ENCODE measurements at places on chromosomes 4 and X. TPM values are rescaled to one million over a fixed set of nuclear protein-coding genes. Genes with fewer than 3 reads are reported as not detected.

GRCh38 chrX:46957297-46957696 is 45.1 kb downstream of the JADE3 start:
- no peak overlapping the region for H3K27ac ChIP-seq
- H3K4me3 ChIP-seq, result no peak overlapping the region
- H3K36me3 ChIP-seq, result no peaks in the 10 kb centered on the region
- H3K27me3 ChIP-seq, result no peaks in the 10 kb centered on the region

DNA sequence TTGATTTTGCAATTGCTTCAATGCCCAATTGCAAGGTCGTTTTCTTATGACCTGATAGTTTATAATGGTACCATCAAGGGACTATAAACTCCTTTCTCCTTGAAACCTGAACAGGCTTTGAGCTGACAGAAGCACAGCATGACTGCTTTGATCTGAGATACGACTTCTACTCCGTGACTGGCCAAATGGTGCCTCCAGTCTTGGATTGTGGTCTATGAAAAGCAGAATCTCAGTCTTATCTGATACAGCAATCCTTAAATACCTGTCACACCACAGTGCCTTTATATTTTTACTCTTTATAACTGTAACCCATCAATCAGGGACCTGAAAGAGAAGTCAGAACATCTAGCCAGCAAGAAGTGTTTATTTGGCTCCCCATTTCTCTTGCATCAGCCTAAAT is 93.1 kb downstream of the DOCK11 start:
- H3K27ac ChIP-seq, result no peak overlapping the region
- no peak for DNase-seq
- no peaks in the 10 kb centered on the region for H3K4me1 ChIP-seq
- peaks cover 3% of the 10 kb centered on the region for H3K27me3 ChIP-seq

DNA sequence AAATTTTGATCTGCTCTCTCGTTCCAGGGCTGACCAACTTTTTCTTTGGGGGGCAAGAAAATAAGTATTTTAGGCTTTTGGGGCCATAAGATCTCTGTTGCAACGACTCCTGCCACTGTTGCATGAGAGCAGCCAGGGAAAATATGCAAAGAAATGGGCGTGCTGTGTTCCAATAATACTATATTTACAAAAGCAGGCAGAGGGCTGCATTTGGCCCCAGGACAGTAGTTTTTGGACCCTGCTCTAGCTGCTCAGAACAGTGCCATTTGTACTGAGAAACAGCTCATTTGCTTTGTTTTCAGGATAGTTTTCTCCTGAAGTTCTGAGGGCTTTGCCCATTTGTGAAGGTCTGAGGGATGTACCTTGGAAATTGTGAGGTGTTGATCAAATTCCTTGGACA is 135.1 kb upstream of the MBNL3 start:
- H3K27me3 ChIP-seq, result peaks cover 43% of the 10 kb centered on the region
- no peak overlapping the region for H3K4me3 ChIP-seq
- DNase-seq, result no peak
- H3K27ac ChIP-seq, result no peak overlapping the region
- no peaks in the 10 kb centered on the region for H3K36me3 ChIP-seq

GRCh38 chrX:64229154-64229553 is 1.3 kb downstream of the ASB12 start:
- no peaks in the 10 kb centered on the region for H3K36me3 ChIP-seq
- H3K27me3 ChIP-seq, result no peaks in the 10 kb centered on the region
- no peak overlapping the region for H3K4me3 ChIP-seq
- no peaks in the 10 kb centered on the region for H3K4me1 ChIP-seq

GRCh38 chr4:21900211-21900610 is 48.4 kb downstream of the KCNIP4 start:
- DNase-seq, result no peak
- no peak overlapping the region for H3K4me3 ChIP-seq
- H3K36me3 ChIP-seq, result no peaks in the 10 kb centered on the region
- H3K27me3 ChIP-seq, result no peaks in the 10 kb centered on the region
- H3K4me1 ChIP-seq, result no peaks in the 10 kb centered on the region

DNA sequence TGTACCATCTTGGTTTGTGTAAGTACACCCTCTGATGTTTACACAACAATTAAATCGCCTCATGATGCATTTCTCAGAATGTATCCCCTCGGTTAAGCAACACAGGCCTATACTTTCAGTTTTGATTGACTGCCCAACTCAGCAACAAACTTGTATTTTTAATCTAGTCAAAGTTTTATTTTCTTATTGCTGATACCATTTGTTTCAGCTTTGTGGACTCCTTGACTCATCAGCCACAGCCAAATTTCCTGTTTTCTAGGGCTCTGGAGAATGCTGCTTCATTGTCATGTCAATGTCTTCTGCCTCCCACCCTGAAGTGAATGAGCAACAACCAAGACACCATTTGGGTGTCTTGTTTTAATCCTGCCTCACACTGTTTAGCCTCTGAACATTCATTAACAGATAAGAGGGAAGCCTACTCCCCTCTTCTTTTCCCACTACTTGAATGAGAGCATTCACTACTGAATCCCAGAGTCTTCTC is 14.0 kb downstream of the BBS12 start:
- H3K4me1 ChIP-seq, result no peaks in the 10 kb centered on the region
- DNase-seq, result no peak
- H3K27me3 ChIP-seq, result no peaks in the 10 kb centered on the region
- H3K36me3 ChIP-seq, result no peaks in the 10 kb centered on the region

DNA sequence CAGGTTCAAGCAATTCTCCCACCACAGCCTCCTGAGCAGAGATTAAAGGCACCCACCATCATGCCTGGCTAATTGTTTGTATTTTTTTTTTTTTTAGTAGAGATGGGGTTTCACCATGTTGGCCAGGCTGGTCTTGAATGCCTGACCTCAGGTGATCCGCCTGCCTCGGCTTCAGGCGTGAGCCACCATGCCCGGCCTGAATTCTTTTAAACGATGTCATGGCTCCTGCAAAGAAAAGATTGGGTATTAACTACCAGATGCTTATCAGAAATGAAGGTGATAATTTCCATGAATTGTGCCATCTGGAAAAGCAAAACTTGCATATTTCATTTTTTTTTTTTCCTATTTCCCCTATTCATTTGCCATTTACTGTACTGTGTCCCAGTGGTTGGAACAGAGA is 195.7 kb upstream of the IGFBP7 start:
- DNase-seq, result no peak
- H3K36me3 ChIP-seq, result no peaks in the 10 kb centered on the region
- H3K27ac ChIP-seq, result no peak overlapping the region
- H3K4me1 ChIP-seq, result no peaks in the 10 kb centered on the region

GRCh38 chrX:86829786-86830185 is 681.5 kb downstream of the DACH2 start:
- DNase-seq, result no peak
- no peaks in the 10 kb centered on the region for H3K36me3 ChIP-seq
- no peak overlapping the region for H3K4me3 ChIP-seq
- H3K27ac ChIP-seq, result no peak overlapping the region

- no peaks in the 10 kb centered on the region for H3K36me3 ChIP-seq
- no peaks in the 10 kb centered on the region for H3K4me1 ChIP-seq
- no peak overlapping the region for H3K4me3 ChIP-seq
- DNase-seq, result no peak
- H3K27ac ChIP-seq, result no peak overlapping the region
These were observed 47.7 kb upstream of the SYTL5 start for GRCh38 chrX:37958525-37959211.

DNA sequence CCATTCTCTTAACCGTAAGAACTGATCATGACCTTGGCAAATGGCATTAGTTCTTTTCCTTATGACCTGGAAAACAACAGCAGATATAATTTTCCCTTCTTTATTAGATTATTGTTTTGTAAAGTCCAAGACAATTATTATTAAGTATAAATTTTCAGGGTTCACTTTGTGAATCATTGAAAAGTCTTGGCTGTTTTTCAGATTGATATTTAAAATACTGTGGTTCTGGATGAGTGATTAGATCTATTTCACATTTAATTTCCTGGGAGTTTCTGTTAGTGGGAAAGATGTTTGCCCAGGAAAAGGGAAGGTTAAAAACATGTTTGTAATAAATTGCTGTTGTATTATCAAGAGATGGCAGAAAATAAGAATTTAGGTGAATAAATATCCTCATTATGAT is 194.9 kb downstream of the TLL1 start:
- no peaks in the 10 kb centered on the region for H3K36me3 ChIP-seq
- H3K27ac ChIP-seq, result no peak overlapping the region

DNA sequence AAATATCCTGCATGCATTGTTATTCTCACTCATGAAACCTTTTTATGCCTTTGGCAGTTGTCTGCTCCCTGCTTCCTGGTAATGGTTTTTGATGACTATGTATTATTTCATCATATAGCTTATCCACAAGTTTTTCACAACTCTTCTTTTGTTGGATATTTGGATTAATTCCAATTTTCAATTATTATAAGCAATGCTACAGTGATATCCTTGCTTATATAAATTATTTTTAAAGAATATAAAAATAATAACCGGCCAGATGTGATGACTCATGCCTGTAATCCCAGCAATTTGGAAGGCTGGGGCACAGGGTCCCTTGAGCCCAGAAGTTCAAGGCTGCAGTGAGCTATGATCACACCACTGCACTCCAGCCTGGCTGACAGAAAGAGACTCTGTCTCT is 47.0 kb downstream of the ASIC5 start:
- H3K36me3 ChIP-seq, result no peaks in the 10 kb centered on the region
- no peak overlapping the region for H3K27ac ChIP-seq
- H3K4me3 ChIP-seq, result no peak overlapping the region
- no peak for DNase-seq
- no peaks in the 10 kb centered on the region for H3K27me3 ChIP-seq
- no peaks in the 10 kb centered on the region for H3K4me1 ChIP-seq

- H3K4me1 ChIP-seq, result no peaks in the 10 kb centered on the region
- H3K27ac ChIP-seq, result no peak overlapping the region
- peaks cover 5% of the 10 kb centered on the region for H3K27me3 ChIP-seq
- DNase-seq, result no peak
- no peak overlapping the region for H3K4me3 ChIP-seq
- no peaks in the 10 kb centered on the region for H3K36me3 ChIP-seq
These were observed 11.7 kb downstream of the LAS1L start for GRCh38 chrX:65522739-65523372.

DNA sequence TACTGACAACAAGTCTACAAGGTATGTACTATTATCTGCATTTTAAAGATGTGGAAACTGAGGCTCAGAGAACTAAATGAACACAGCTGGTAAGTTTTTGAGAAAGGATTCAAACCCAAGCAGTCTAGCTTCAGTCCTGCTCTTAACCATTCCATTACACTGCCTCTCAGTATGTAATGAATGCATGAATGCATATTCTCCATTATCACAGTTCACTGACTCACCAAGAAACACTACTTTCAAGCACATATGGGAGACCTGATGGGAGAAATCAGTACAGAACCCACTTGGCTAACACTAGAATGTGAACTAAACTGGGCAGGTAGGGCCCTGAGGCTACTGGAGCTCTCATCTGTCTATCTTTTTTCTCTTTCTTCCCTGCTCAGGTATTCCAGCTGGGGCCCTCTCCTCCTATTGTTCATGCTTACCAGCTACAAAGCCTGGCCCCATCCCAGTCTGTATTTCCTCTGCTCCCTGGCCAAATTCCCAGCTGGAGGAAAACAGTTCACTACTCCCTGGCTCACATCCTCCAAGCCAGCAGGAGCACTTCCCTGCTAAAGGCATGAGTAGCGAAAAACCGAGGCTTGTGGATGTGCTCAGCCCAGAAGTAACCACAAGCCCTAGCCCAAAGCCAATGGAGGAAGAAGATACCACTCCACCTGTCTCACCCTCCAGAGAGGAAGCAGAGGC is 178.2 kb upstream of the ARHGEF9 start:
- H3K4me1 ChIP-seq, result no peaks in the 10 kb centered on the region
- H3K4me3 ChIP-seq, result no peak overlapping the region
- no peaks in the 10 kb centered on the region for H3K27me3 ChIP-seq
- DNase-seq, result no peak

DNA sequence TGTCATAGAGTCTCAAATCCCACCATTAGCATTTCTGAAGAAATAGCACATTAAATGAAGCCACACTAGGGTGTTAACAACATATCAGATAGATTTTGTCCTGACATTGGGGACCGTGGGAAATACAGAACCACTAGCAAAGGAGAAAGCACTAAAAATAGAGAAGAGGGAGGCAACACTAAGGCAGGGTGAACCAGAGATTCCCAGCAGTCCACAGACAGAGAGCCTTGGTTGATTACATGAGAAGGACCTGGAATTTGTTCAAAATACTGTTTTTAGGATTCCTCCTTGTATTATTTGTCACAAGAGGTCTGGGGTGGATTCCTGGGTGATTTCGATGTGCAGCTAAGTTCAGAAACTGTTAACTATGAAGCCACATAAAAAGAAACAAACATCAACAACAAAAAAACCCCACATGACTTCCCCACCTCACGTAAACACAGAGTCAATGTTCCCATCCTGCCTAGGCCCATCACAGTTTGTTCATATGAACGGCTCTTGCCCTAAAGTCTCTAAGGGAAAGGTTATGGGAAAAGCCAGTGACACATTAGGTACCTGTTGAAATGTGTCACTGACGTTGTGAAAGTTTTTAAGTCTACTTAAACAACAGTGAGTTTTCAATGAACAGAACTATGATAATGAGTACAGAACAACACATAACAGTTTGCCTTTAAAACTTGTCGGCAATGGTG is 23.6 kb upstream of the GRSF1 start:
- no peaks in the 10 kb centered on the region for H3K4me1 ChIP-seq
- no peaks in the 10 kb centered on the region for H3K36me3 ChIP-seq
- H3K27ac ChIP-seq, result no peak overlapping the region
- DNase-seq, result no peak

DNA sequence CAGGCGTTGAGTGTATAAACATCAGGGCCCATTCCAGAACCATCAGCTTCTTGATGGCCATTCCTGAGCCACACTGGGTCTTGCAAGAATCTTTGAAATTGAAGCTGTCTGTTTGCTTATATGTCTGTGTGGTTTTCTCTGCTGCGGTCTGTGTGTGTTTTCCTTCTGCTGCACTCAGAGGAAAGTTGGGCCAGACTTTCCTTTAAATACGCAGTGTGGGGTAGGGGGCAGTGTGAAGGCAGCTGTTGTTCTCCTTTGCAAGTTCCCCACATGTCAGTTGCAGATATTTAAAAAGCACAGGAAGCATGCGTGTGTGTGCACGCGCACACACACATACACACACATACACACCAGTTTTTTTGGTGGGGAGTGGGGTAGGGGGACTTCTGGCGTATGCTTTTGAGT is 32.1 kb downstream of the CCKAR start:
- H3K36me3 ChIP-seq, result no peaks in the 10 kb centered on the region
- DNase-seq, result no peak
- H3K4me1 ChIP-seq, result no peaks in the 10 kb centered on the region
- no peak overlapping the region for H3K27ac ChIP-seq
- no peaks in the 10 kb centered on the region for H3K27me3 ChIP-seq

- no peak overlapping the region for H3K4me3 ChIP-seq
- no peak overlapping the region for H3K27ac ChIP-seq
- peaks cover 6% of the 10 kb centered on the region for H3K4me1 ChIP-seq
- no peak for DNase-seq
- no peaks in the 10 kb centered on the region for H3K27me3 ChIP-seq
These were observed 131.3 kb upstream of the AGA start for GRCh38 chr4:177573507-177573906.

GRCh38 chr4:148790691-148791090 is 348.5 kb upstream of the NR3C2 start:
- H3K27me3 ChIP-seq, result no peaks in the 10 kb centered on the region
- no peaks in the 10 kb centered on the region for H3K36me3 ChIP-seq

PALLD gene
- 93.3 TPM for total RNA-seq

ARAP2 gene
- total RNA-seq, result 12.4 TPM

SUPT20HL2 gene
- not detected for total RNA-seq

LONRF3 gene
- 12.2 TPM for total RNA-seq

GPR173 gene
- total RNA-seq, result 11.0 TPM

AMELX gene
- not detected for total RNA-seq

MAGEA2 gene
- not detected for total RNA-seq

NLGN4X gene
- 11.7 TPM for total RNA-seq

MAGIX gene
- total RNA-seq, result 2.3 TPM

DAPP1 gene
- 4.2 TPM for total RNA-seq

POF1B gene
- total RNA-seq, result not detected

HPGDS gene
- total RNA-seq, result 3.6 TPM
